ENCODE measurements at places on chromosomes 4 and X. TPM values are rescaled to one million over a fixed set of nuclear protein-coding genes. Genes with fewer than 3 reads are reported as not detected.
A peak's percentile ranks its signal among the peaks of the same experiment; 100 is the strongest.

Gene DNAAF6
- total RNA-seq, result not detected

Gene FGF5
- 2.1 TPM for total RNA-seq

Gene NRK
- 18.3 TPM for total RNA-seq

Gene PLXNA3
- 117 TPM for total RNA-seq

Gene RTL5
- 13.2 TPM for total RNA-seq

Gene CT45A3
- total RNA-seq, result not detected

Gene SRPK3
- not detected for total RNA-seq

Gene KLKB1
- total RNA-seq, result not detected

Gene SPANXC
- not detected for total RNA-seq

Gene UGT2A1
- not detected for total RNA-seq

Gene SMIM10L2A
- 0.48 TPM for total RNA-seq

DNA sequence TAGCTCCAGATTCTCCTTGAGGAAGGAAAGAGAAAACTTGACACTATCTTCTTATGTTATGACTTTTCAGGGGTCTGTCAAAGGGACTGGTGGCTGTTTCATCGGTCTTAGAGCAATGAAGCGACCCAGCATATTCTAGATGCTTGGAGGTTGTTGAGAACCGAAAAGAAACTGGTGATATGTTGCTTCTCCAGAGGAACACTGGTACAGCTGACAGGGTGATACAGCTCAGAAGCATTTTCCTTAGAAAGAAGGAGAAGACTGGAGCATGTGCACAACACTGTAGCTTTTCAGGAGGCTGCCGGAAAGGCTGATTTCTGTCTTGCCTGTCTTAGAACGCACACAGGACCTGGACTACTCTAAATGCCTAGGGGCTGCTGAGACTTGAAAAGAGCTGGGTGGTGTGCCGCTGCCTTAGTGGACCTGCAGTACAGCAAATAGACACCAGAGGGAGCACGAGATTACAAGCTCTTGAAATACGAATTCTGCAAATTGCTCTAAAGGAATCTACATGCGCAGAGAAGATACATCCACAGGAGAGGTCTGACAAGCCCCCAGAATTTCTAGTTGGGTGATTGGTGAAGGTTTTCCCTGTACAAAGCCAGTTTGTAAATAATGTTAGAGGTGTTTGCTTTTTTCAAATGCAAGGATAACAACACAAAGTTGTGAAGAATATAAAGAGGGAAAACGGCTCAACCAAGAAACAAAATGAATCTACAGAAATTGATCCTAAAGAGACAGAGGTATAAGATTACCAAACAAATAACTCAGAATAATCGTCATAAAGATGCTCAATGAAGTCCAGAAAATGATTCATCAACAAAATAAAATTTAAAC is 223.1 kb upstream of the DMD start:
- H3K4me1 ChIP-seq, result no peaks in the 10 kb centered on the region
- peak; percentile 3 for DNase-seq
- H3K36me3 ChIP-seq, result no peaks in the 10 kb centered on the region
- H3K27me3 ChIP-seq, result no peaks in the 10 kb centered on the region
- H3K4me3 ChIP-seq, result no peak overlapping the region

DNA sequence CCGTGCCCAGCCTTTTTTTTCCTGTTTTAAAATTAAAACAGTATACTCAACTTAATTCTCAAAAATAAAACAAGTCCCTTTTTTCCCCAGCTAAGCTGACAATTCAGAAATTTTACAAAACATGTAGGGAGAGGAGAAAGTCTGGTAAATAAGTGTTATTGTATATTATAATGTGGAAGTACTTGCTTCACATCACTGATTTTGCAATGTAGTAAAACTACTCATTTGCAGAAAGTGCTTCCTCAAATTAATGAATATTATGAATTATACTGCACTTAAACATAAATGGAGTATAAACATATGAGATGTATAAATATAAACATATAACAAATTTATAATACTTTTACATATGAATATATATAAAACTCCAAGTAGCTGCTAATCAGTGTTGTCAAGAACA is 11.6 kb upstream of the H2AZ1 start:
- no peak for DNase-seq
- H3K4me1 ChIP-seq, result no peaks in the 10 kb centered on the region
- no peaks in the 10 kb centered on the region for H3K36me3 ChIP-seq
- H3K27me3 ChIP-seq, result no peaks in the 10 kb centered on the region
- H3K27ac ChIP-seq, result no peak overlapping the region

- no peak overlapping the region for H3K27ac ChIP-seq
- no peaks in the 10 kb centered on the region for H3K4me1 ChIP-seq
- DNase-seq, result no peak
- no peaks in the 10 kb centered on the region for H3K27me3 ChIP-seq
Observed at GRCh38 chr4:171674781-171675180, 138.4 kb upstream of the GALNTL6 start.

DNA sequence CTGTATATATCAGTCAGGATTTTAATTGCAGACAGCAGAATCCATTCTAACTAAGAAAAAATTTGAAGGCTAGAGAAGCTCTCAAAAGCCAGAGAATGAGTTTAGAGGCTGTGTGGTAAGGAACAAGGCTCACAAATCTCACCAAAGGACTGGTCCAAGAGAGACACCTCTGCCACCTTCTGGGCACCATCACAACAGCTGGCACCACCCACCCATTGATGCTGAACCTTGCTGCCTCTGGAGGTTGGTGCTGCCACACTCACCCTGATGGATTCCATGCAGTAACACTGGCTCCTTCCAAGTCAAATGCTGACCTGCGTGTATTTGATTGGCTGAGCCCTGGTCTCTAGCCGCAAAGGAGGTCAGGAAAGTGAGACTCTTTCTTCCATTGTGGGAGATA is 100.8 kb downstream of the BEND2 start:
- H3K36me3 ChIP-seq, result no peaks in the 10 kb centered on the region
- H3K27ac ChIP-seq, result no peak overlapping the region
- no peaks in the 10 kb centered on the region for H3K4me1 ChIP-seq

GRCh38 chrX:69741721-69742120 is 125.8 kb downstream of the EDA start:
- no peaks in the 10 kb centered on the region for H3K27me3 ChIP-seq
- H3K36me3 ChIP-seq, result no peaks in the 10 kb centered on the region
- no peaks in the 10 kb centered on the region for H3K4me1 ChIP-seq
- no peak for DNase-seq

DNA sequence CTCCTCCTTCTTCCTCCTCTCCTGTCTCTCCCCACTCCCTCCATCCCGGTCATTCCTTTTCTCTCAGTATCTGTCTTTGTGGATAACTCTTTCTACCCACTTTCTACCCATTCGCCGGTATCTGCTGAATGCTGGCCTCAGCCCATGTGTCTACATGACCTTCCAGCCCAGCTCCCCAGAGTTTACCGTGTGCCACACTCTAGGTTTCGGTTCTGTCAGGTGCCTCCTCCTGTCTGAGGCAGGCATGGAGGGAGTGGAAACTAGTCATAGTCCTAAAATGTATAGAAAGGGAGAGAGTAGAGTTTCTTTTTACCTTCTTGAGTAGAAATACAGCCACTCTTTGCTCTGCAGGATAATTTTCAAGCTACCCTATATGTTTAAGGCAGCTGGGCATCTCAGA is 33.5 kb upstream of the SCRG1 start:
- H3K4me3 ChIP-seq, result no peak overlapping the region
- no peak for DNase-seq
- H3K36me3 ChIP-seq, result no peaks in the 10 kb centered on the region
- H3K4me1 ChIP-seq, result peaks cover 16% of the 10 kb centered on the region

- no peak for DNase-seq
- H3K4me3 ChIP-seq, result no peak overlapping the region
- H3K4me1 ChIP-seq, result no peaks in the 10 kb centered on the region
- H3K36me3 ChIP-seq, result no peaks in the 10 kb centered on the region
- no peaks in the 10 kb centered on the region for H3K27me3 ChIP-seq
Observed at GRCh38 chr4:83569987-83570386, 34.1 kb downstream of the GPAT3 start.

GRCh38 chr4:38180456-38180855 is 220.3 kb downstream of the PTTG2 start:
- H3K36me3 ChIP-seq, result no peaks in the 10 kb centered on the region
- no peak overlapping the region for H3K4me3 ChIP-seq
- H3K4me1 ChIP-seq, result peaks cover 12% of the 10 kb centered on the region
- no peak overlapping the region for H3K27ac ChIP-seq
- H3K27me3 ChIP-seq, result no peaks in the 10 kb centered on the region

GRCh38 chrX:45830343-45830742 is 629.7 kb upstream of the DIPK2B start:
- H3K27ac ChIP-seq, result no peak overlapping the region
- no peaks in the 10 kb centered on the region for H3K36me3 ChIP-seq
- no peaks in the 10 kb centered on the region for H3K27me3 ChIP-seq
- no peak for DNase-seq
- H3K4me3 ChIP-seq, result no peak overlapping the region
- no peaks in the 10 kb centered on the region for H3K4me1 ChIP-seq

DNA sequence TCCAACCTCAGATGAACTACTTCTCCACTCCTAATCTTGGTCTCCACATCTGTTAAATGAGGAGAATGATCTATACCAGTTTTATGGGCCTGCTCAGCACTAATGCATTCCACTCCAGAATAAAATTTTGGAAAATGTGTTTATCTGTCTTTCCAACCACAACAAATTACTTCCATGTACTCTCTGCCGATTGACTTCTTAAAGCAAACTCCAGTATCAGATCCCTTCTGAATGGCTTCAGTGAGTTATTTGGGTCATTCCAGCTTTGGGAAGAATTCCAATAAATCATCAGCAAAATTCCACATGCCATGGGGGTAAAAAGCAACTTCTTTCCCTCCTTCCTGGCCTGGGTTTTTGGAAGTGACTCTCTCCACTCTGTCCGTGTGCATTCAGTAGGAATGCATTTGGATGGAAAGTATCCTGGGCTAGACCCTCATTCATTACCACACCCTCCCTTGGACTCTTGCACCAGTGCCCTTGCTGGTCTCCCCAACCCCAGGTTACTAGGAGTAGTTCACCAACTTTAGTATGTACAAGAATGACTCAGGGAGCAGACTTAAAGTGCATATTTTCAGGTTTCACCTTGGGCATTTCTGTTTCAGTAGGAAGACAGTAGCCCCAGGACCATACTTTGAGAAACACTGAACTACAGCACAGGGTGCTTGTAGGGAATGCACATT is 15.4 kb upstream of the ADH6 start:
- DNase-seq, result no peak
- H3K4me1 ChIP-seq, result no peaks in the 10 kb centered on the region
- H3K36me3 ChIP-seq, result no peaks in the 10 kb centered on the region
- H3K4me3 ChIP-seq, result no peak overlapping the region

DNA sequence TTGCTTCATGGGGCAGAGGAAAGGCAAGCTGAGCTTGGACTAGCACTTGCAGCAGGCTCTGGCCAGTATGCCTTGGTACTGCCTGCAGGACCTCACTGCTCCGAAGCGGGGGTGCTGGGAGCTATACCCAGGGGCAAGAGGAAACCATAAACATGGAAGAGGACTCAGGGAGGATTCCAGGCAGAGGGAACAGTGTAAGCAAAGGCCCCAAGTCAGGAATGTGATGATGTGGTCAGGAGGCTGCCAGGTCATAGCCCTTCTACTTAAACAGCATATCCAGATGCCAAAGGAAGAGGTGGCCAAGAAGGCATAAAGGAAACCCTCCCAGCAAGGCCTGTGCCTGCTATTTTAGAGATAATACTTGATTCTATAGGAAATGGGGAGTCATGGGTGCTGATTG is 31.1 kb downstream of the RAB40AL start:
- H3K36me3 ChIP-seq, result no peaks in the 10 kb centered on the region
- no peaks in the 10 kb centered on the region for H3K4me1 ChIP-seq
- H3K4me3 ChIP-seq, result no peak overlapping the region

- H3K4me3 ChIP-seq, result no peak overlapping the region
- DNase-seq, result no peak
- H3K27me3 ChIP-seq, result no peaks in the 10 kb centered on the region
- no peak overlapping the region for H3K27ac ChIP-seq
- H3K36me3 ChIP-seq, result no peaks in the 10 kb centered on the region
Observed at GRCh38 chrX:72392816-72393800, 87.4 kb upstream of the CITED1 start.

DNA sequence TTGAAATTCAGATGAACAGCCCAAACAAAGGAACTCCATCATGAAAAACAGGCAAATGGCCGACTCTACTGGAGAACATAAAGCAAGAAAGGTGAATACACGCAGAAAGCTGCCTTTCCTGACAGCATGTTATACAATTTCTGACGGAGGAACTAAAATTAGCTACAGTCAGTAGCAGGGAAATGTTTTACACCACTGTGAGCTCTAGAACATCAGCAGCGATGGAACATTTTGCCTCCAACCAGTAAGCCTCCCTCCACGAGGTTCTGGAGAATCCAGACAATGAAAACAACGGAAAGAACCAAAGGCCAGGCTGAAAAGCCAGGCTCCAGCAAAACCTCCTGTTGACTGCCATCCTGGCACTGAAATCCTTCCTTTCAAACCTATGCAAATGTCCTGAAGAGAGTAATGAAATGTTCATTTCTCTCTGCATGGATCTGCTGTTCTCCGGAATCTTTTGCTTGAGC is 78.9 kb downstream of the IRF2 start:
- H3K27me3 ChIP-seq, result no peaks in the 10 kb centered on the region
- no peak overlapping the region for H3K4me3 ChIP-seq
- H3K36me3 ChIP-seq, result peaks cover 3% of the 10 kb centered on the region
- no peak overlapping the region for H3K27ac ChIP-seq
- DNase-seq, result no peak

GRCh38 chr4:92232566-92232965 is 71.2 kb upstream of the GRID2 start:
- H3K4me3 ChIP-seq, result no peak overlapping the region
- no peaks in the 10 kb centered on the region for H3K27me3 ChIP-seq
- no peak for DNase-seq
- no peaks in the 10 kb centered on the region for H3K36me3 ChIP-seq

DNA sequence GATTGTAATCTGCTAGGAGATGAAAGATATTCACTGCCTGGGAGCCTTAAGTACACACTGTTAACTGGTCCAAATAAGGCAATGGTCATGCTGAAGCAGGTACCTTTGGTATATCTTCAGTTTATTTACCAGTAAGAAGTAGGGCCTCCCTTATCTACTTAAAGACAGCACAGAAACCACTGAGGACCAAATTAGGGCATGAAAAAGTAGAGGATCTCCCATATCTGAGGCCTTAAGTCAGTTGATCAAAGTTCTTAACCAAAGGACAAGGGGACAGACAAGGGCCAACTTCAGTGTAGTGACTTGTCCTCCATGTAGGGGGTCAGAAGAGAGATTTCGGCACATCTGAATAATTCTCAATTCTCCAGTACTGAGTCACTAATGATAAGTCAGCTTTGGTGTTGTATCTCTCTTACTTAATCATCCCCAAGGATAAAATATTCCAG is 59.1 kb downstream of the AMELX start:
- H3K4me1 ChIP-seq, result no peaks in the 10 kb centered on the region
- no peaks in the 10 kb centered on the region for H3K27me3 ChIP-seq
- H3K27ac ChIP-seq, result no peak overlapping the region
- no peak overlapping the region for H3K4me3 ChIP-seq

DNA sequence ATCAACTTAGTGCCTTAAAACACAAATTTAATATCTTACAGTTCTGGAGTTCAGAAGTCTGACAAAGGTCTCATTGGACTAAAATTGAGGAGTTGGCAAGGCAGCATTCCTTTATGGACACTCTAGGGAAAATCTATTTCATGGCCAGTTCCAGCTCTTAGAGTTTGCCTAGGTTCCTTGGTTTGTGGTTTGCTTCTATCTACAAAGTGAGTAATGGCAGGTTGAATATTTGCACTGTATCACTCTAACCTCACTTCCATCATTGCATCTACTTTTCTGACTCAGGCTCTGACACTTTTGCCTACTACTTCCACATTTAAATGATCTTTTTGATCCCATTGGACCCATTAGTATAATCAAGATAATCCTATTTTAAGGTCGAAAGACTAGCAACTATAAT is 64.7 kb upstream of the PCDH10 start:
- H3K27ac ChIP-seq, result no peak overlapping the region
- no peaks in the 10 kb centered on the region for H3K4me1 ChIP-seq
- no peak overlapping the region for H3K4me3 ChIP-seq
- DNase-seq, result peak; percentile 44
- no peaks in the 10 kb centered on the region for H3K36me3 ChIP-seq
- no peaks in the 10 kb centered on the region for H3K27me3 ChIP-seq

Data from astrocyte (in vitro differentiated cells and primary cell).